ENCODE measurements at places on chromosomes 1 and 21. TPM values are rescaled to one million over a fixed set of nuclear protein-coding genes. Genes with fewer than 3 reads are reported as not detected.
A peak's percentile ranks its signal among the peaks of the same experiment; 100 is the strongest.

RASAL2 gene
- total RNA-seq, result 11.3 TPM

GRCh38 chr1:159746666-159747065 is 32.3 kb upstream of the CRP start:
- no peak for DNase-seq

DCDC2B gene
- not detected for total RNA-seq

LCE3E gene
- not detected for total RNA-seq

DNA sequence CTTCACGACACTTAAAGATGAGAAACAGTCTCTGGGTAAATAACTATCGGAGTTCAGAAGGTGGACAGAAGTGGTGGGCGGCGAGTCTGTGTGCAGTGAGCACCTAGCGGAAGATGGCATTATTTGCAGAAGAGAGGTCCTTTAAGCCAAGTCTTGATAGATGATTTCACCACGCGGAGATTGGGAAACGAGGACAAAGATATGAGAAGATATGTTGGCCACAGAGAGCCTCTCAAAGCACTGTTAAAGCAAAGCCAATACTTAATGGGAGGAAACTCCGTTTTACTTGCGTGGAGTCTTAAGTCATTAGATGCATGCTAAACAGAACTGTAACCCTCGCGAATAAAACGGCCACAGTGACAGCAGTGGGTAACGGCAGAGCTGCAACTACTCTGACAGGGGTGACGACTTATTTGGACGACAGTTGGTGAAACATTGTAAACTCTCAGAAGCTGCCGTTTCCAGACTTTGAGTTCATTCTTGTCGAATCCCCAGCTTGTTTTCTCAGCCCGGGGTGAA is 577 bp upstream of the CEP350 start:
- no peak for DNase-seq

DNASE2B gene
- total RNA-seq, result not detected

DNA sequence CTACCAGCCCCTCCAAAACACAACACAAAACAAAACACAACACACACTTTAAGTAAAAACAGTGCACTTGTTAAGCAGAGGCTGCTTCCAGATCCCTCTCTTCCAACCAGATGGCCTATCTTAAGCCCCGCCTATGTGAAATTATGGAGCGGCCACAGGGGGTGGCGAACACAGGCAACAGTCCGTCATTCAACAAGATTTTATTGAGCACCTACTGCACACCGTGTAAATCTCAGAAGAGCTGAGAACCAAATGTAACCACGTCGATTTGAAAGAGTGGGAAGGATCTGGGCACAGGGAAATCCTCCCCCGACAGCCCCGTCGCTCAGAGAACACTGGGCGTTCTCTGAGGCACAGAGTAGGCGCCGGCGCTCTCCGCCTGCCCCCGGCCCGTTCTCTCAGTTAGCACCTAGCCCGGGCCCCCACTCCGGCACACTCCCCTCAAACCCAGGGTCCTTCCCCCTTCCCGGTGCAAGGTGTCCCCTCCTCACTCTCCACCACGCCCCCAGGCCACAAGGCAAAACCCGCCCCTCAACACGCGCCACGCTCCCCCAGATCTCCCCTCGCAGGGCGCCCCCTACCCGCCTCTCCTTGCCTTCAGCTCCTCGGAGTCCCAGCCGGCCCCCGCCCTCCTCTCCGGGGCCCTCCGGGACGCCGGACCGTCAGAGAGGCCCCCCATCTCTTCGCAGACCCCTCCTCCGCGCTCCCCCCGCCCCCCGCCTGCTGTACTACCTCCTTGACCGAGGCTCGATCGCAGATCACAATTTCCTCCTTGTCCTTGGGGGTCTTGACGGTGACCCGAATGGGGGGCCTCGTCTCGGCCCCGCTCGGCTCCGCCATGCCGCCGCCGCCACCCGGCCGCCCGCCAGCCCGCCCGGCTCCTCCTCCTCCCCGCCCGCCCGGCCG is 483 bp downstream of the UBQLN4 start:
- peak; percentile 77 for DNase-seq

NKAIN1 gene
- 0.18 TPM for total RNA-seq

- DNase-seq, result no peak
Measured at GRCh38 chr1:5839161-5839880, 152.9 kb downstream of the NPHP4 start.

- DNase-seq, result peak; percentile 43
Measured at GRCh38 chr21:41973427-41973831, 19.6 kb upstream of the C2CD2 start.

GRCh38 chr1:177448652-177449357 is 278.0 kb downstream of the BRINP2 start:
- no peak for DNase-seq

TMPRSS3 gene
- total RNA-seq, result not detected

GRCh38 chr1:8239306-8240023 is 78.4 kb upstream of the SLC45A1 start:
- DNase-seq, result no peak

KRTAP12-2 gene
- total RNA-seq, result not detected

Measured in PC-3 (cell line).